ENCODE measurements at places on chromosomes 7 and 10.

DNA sequence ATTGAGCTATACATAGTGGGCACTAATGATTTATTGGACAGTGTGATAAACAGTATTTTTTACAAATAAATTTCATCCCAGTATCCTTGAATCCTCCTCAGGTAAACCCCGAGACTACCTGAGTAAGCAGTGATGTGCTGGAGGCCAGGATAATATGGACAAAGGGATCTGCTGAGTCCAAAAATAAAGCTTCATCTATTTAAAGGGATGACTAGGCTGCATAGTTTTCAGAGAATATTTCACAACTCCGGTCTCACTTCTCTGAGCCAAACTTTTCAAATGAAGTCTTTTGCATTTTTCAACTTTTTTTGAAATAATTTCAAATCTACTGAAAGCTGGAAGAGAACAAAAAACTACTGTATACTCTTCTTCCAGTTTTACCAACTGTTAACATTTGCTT is 2.5 kb downstream of the ACTR3B start:
- no peak for DNase-seq

DNA sequence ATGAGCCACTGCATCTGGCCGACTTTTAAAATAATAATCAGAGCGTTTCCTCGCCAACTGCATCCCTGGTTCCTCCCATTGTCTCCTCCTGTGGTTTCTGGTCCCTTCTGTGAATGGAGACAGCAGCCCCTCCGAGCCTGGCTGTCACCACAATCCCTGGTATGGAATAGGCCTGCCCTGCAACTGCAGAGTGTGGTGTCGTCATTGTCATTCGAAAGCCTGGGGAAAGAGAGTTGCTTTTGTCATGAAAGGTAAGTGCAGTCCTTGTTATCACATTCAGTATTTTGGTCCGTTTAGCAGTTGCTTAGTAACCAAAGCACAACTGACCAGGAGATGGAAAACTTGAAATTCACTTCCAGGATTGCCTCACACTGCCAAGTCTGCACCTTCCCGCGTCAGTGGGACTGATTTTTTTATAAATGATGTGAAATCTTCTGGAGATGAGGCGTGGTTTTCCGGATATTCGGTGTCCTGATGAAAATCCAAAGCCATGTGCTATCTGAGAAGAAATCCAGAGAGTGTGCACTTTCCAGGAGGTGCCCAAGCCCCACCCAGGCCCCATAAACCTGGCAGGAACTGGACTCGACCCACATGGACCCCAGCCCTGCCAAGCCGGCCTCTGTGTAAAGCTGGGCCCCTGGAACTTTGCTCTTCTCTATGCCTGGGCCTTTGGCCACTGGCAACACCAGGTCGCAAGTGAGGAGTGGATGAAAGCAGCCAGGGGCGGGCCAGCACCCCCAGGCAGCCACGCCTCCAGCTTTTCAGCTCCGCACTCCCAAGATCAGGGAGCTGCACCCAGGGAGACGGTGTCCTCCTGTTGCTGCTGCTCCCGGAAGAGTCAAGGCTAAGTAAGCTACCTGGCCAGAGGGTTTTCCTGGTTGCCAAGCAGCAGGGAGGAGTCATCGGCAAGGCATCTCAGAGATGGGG is 133.7 kb upstream of the SH2B2 start:
- DNase-seq, result no peak

GRCh38 chr10:27638071-27638750 is 107.4 kb downstream of the MKX start:
- no peak for DNase-seq

DNA sequence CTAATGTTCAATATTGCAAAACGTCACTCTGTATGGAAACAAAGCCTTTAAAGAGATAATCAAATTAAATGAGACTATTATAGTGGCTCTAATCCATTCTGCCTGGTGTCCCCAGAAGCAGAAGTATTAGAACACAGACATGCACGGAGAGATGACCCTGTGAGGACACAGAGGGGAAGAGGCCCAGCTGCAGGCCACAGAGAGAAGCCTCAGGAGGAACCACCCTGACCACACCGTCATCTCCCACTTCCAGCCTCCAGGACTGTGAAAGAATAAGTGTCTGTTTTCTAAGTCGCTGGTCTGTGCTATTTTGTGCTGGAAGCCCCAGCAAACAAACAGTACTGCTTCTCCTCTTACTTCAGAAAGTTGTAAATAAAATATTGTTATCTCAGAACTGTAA is 283.5 kb upstream of the ADARB2 start:
- no peak for DNase-seq

GRCh38 chr10:46033602-46034011 is 3.2 kb upstream of the NCOA4 start:
- no peak for DNase-seq

DNA sequence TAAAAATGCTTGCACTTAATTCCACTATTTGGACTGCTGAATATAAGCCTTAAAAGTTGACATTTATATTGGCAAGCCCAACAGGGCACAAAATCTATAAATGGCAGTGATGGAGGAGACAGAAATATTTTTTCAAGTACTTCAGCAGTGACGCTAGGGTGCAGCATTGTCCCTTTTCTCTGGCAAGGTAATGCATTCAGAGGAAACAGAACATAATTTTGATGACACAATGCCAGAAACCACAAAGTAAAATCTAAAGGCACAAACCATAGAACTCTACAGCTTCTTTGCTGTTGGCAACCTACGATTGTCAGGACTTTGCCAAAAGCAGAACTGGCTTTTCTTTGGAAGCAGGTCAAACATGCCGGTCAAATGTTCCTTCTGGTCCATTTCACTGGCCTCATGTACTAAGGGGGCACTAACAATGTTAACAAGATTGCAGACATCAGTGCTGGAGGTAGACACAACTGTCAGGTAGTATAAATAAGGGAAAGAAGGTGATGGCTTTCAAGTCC is 30.9 kb upstream of the FAM133B start:
- DNase-seq, result no peak

DNA sequence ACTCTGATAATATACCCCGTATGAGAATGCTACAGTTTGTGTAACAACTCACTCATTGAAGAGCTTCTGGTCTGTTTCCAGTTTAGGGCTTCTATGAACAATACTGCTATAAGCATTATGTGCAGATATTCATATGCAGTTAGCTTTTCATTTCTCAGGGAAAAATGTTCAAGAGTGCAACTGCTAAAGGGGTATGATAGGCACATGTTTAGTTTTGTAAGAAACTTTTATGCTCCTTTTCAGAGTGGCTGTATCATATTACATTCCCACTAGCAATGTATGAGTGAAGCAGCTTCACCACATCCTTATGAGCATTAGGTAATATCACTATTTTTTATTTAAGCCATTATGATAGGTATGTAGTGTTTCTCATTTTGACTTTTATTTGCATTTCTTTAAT is 182.6 kb upstream of the CXCL12 start:
- DNase-seq, result no peak

- DNase-seq, result no peak
These were observed 354.6 kb downstream of the SDK1 start for GRCh38 chr7:3655635-3656034.

DNA sequence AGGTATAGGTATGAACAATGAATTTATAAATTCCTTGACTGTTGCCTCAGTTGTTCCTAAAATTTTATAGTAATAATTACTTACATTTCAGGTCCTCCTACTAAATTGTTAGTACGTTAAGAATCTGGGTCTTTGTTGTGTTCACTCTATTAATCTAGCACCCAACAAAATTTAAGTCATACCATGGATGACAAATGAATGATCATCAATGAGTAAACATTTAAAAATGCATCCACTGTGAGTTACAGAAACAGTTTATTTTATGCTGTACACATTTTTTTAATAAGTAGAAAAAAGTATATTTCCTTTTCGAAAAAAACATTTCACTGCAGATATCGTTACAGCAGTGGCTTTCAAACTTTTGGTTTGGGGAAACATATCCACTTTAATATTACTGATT is 265.2 kb downstream of the PCLO start:
- no peak for DNase-seq

All from stimulated activated CD8-positive, alpha-beta memory T cell treated with anti-CD3 and anti-CD28 coated beads, Interleukin-15, amount 100 ng/mL, for 24 hours (primary cell).